ENCODE measurements at places on chromosomes 4 and X.
A peak's percentile ranks its signal among the peaks of the same experiment; 100 is the strongest.

DNA sequence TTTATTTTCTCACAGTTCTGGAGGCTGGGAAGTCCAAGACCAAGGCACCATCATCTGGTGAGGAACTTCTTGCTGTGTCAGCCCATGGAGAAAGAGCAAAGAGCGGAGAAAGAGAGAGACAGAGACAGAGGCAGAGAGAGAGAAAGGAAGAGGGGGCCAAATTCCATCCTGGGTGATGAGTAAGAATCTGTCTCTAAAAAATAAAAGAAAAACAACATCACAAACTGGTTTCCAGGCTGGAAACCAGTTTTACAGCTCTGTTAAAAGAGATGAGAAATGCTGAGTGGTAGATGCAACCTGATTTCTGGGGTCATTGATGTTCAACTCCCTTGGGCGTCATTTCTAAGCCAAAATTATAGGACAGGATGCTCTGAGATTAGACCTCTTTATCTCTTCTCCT is 72.9 kb downstream of the SHOX start:
- DNase-seq, result no peak

- no peak for DNase-seq
Observed at GRCh38 chrX:130893356-130894085, 9.5 kb downstream of the ENOX2 start.

GRCh38 chr4:1205586-1206298 is 33.4 kb upstream of the SPON2 start:
- DNase-seq, result peak; percentile 13

GRCh38 chr4:16289897-16290554 is 63.8 kb upstream of the TAPT1 start:
- DNase-seq, result no peak

DNA sequence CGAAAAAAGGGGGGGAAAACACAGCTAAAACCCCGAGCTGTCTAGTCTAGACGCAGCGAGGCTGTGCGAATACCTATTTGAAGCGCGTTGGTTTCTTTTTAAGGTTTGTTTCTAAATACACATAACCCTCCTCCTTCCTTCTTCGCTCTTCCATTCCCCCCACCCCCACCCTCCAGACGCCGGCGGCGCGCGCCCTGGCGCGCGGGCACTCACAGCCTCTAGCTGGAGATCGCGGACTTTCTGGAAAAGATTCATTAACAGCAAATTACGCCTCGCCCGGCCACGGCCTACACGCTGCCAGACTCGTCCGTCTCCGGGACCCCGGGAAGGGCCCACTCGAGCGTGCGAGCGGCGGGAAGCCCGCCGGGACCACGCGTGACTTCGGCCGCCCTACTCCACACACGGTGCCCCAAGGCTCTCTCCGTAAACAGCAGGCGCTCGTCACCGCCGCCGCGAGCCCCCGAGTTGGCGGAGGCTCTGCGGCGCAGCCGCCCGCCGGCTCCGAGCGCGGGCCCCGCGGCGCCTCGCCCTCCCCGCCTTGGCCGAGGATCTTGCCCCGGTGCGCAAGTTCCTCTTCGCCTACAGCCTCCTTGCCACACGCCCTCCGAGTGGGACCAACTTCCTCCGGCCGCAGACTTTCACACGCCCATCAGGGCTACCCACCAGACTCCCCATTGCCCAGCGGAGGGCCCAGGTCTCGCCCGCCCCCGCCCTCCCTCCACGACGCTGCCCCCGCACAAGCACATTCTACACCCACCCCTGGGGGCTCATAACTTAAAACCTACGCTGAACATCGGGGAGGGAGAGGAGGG is 2.0 kb downstream of the BCOR start:
- DNase-seq, result no peak

- no peak for DNase-seq
Observed at GRCh38 chr4:121358473-121358872, 22.3 kb downstream of the QRFPR start.

DNA sequence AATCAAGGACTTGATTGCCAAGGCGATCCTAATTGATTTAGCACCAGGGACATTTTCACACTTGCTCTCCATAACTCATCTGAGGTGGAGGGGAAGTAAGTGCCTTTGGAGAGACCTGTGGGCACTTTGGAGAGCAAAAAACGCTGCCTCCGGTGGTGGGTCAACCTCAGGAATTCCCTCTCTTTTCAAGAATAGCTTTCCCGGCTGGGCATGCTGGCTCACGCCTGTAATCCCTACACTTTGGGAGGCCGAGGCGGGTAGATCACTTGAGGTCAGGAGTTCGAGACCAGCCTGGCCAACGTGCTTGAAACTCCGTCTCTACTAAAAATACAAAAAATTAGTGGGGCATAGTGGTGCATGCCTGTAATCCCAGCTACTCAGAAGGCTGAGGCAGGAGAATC is 49.2 kb downstream of the PRPS1 start:
- no peak for DNase-seq

- no peak for DNase-seq
Observed at GRCh38 chr4:144176476-144176875, 36.0 kb upstream of the GYPA start.

GRCh38 chr4:185039508-185040273 is 21.4 kb downstream of the HELT start:
- peak; percentile 33 for DNase-seq

DNA sequence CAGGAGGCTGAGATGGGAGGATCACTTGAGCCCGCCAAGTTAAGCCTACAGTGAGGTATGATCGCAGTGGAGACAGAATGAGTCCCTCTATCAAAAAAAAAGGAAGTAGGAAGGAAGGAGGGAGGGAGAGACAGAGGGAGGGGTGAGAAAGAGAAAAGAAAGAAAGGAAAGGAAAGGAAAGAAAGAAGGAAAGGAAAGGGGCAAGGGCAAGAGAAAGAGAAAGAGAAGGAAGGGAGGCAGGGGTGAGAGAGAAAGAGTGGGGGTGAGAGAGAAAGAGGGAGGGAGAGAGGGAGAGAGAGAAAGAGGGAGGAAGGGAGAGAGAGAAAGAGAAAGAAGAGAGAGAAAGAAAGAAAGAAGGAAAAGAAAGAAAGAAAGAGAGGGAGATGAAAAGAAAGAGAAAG is 13.2 kb downstream of the ELF2 start:
- DNase-seq, result no peak

DNA sequence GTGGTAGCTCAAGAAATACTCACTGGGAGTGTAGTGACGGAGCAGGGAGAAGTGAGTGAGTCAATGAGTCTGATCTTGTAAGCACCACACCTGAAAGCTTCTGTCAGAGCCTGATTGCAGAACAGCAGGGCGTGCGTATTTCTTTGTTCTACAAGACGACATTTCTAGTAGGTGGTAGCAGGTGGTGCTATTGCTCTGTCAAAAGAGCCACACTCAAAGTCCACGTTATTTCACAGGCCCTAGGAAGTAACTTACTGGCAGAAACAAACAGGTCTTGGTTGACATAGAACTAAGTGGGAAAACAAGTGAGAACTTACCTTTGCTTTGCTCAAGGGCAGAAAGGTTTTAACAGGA is 46.4 kb upstream of the SPRY1 start:
- DNase-seq, result peak; percentile 36

- DNase-seq, result peak; percentile 5
Observed at GRCh38 chr4:8353912-8354453, 84.4 kb downstream of the HTRA3 start.

- no peak for DNase-seq
Observed at GRCh38 chrX:123581586-123581985, 151.3 kb downstream of the THOC2 start.

GRCh38 chr4:101774807-101775206 is 15.7 kb upstream of the BANK1 start:
- no peak for DNase-seq

DNA sequence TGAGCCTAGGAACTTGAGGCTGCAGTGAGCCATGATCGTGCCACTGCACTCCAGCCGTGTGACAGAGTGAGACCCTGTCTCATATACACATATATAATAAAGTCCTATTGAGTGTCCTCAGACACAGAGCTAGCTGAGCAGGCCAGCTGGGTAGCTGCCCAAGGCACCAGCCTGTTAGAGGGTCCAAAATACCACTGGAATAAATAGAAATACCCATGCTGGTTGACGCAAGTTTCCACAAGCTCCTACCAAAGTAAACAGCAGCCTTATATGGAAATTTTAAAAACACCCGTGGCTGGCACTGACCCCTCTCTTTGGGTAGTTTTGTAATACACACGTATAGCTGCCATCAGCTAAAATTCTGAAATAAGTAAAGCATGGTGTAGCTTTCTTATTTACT is 348.6 kb downstream of the BCOR start:
- DNase-seq, result no peak

GRCh38 chrX:22536746-22537304 is 264.1 kb downstream of the CBLL2 start:
- DNase-seq, result no peak

DNA sequence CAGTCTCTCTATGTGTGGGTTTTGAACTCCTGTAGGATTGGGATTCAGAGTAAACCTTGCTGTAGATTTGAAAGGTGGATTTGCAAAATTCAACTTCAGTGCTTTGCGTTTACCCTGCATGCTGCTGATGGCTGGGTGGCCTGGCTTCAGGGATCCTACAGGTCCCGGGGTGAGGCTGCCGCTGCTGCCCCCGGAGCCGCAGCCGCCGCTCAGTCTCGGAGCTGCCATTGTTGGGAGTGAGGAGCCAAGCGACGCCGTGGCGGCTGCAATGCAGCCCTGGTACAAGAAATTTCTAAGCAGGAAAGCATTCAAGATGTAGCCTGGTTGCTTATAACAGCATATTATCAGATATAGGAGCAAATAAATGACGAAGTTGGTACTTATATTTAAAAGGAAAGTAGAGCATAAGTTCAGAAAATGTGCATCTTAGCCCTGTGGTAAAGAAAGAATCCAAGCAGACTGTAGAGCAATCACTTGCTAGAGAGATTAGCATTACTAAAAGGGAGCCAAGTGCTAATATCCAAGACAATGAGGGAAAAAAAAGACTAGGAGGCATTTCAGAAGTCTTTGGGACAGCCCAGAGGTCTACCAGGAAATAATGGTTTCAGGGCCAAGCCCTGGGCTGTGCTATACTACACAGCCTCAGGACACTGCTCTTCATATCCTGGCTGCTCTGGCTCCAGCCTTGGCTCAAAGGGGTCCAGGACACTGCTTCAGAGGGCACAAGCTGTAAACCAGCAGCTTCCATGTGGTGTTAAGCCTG is 36.9 kb upstream of the CHIC1 start:
- DNase-seq, result no peak

DNA sequence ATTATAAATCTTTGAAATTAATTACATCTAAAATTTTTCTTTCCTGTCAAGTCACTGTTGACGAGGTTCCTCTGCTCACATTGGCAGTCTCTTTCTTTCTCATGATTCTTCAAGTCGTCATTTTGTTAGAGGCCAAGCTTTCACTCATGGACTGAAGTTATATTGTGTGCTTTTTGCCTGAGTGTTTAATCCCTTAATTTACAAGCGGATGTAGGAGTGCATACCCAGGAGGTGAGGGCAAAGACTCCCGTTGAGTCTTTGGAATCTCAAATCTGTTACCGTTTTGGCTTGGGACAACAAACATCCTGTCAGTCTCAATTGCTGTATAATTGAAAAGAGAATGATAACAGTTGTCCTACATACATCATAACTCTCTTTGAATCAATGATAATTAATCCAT is 345.0 kb downstream of the TRIML1 start:
- DNase-seq, result no peak

DNA sequence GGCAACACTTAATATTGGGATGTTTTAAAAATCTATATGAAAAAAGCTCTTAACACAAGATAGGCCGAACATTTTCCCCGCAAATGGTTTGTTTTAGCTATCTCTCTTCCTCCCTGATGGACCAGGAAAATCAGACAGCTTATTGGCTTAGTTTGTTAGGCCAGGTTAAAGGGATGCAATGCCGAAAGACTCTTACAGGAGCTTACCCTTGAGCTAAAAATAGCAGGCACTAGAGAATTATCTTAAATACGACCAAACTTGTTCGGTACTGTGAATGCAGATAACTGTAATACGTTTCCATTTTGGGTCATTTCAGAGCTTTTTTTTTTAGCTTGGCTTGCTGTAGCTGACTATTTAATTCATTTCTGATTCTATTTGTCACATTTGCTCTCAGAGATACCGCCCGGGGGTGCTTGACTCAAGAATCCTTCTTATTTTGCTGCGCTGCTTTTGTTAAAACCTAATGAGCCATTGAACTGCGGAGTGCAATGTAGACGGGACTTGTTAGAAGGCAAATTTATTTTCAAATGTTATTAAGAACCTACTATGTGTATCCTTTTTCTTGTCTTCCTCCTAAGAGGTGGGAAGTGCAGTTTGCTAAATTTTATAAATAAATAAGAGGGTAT is 23.3 kb downstream of the PPARGC1A start:
- no peak for DNase-seq

DNA sequence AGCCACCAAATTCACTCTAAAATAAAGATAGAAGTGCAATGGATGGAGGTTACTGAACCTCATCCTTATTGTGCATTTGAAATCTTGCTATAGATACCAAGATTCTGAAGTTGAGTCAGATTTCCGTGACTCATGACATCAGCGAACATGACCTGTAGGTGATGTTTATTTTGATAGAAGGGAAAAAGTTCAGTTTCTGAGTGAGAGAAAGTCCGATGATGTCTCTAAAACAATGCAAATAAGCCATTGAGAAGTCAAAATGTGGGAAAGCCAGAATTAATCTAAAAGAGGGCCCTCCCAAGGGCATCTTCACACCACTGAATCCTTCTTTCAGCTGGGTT is 20.0 kb downstream of the PHOX2B start:
- DNase-seq, result no peak

GRCh38 chr4:31106419-31106818 is 386.2 kb downstream of the PCDH7 start:
- no peak for DNase-seq

- no peak for DNase-seq
Observed at GRCh38 chrX:117713411-117713810, 403.2 kb downstream of the KLHL13 start.

GRCh38 chr4:7206385-7206784 is 14.0 kb downstream of the SORCS2 start:
- DNase-seq, result no peak

DNA sequence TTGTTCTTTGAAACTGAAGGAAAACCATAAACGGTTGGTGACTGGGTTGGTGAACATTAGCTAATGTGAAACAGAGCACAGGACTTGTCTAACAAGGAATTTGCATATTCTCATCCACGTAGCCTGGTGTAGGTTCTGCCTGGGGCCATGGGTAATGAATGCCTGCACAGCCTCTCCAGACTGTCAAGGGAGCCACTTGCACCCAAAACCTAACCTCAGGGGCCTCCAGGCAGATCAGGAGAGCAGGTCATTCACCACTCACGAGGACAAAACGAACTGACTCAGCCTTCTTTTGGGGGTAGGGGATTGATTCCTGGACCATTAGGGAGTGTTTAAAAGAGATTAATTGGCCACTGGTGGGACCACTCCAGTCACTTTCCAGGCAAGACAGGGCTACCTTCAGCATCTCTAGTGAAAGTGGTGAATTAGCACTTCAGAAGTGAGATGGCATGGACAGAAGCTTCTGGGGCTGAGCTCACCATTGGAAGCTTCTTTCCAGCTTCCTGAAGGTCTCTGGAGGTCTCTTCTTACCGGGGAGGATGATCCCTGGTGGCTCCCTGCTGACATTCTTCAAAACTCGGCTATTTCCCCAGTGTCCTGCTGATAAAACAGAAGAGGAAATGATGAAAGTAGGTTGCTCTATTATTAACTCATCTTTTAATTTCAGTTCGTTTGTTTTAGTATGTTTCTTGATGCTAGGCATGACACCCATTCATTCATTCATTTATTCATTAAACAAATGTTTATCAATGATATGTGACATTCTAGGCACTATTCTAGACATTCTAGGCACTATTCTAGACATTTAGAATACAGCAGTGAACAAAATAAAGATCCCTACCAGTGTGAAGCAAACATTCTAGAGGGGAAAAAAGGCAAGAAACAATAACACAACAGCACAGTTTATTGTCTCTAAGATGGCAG is 104.5 kb upstream of the LNX1 start:
- DNase-seq, result no peak

- no peak for DNase-seq
Observed at GRCh38 chr4:110073053-110073845, 125.2 kb downstream of the ELOVL6 start.

Data from transverse colon (tissue), 4 donors.